ENCODE measurements at places on chromosomes 2 and 18.

DNA sequence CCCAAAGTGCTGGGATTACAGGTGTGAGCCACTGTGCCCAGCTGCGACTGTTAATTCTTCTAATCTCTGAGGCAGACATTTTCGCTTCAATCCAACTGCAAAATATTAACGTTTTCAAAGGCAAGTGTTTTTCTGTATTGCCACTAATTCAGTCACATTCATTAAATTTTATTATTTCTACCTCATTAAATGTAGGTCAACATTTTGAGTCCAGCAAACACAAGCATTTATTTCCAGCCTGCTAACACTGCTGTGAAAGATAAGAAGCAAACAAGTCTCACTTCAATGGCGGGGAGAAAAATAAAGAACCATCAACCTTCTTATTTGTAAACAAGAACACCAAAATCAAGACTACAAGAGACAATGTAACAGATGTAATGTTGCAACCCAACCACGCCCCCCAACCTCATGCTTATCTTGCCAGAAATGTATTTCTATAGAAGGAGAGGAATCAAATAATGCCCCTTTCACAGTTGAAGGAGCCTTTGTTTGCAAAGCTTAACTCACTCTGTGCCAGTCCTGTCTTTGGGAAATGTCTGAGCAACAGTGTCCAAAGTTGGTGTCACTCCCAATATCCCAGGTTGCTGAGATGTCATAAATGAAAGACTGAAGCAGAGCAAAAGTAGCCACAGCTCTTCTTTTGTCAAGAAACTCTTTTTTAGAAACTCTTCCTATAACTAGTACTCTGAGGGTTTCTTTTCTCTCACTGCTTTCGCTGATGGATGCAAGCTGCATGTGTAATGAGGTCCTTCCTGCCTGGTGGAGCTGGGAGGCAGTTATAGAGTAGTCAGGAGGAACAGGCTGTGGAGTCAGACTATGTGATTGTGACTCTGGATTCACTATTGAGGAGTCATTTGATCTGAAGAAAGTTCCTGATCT, 8.6 kb downstream of the DOCK10 start:
- DNase-seq: no peak

DNA sequence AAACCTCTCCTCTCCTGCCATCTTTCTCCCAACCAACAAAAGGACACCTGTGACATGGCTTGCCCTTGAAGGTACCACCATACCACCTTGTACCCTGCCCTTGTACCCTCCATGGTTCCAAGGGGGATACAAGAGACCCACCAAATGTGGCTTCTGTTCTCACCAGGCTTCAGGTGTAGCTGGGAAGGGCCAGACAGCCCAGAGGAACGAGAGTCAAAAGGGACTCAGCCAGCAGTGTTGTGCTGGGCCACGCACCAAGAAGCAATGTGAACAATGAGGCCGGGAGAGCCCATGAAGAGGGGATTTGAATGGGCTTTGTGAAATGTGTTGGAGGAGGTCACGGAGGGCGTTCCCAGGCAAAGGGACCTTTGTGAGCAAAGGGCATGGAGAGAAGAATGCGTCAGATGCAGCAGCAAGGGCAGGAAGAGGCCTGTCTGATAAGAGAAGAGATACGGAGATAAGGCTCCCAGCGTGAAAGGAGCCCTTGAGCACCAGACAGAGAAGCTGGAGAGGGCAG, 48.6 kb downstream of the PLB1 start:
- peak; percentile 43 for DNase-seq

DNA sequence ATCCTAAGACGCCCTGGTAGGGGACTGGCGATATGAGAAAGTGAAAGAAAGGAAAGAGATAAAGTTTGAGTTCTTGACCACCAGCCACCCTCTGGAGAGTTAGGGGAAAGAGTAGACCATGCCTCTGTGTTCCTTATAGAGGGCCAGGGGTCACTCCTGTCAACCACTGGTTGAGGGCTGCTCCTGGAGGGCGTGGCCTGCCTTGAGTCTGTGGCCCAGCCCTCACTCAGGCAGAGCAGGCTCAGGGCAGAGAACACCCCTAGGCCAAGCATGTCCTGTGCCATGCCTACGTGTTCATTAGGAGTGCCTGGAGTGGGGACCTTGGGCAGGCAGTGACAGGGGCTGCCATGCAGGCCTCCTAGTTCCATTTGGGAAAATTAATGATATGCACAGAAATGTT, 161.1 kb upstream of the EPB41L3 start:
- DNase-seq: no peak

- DNase-seq: peak; percentile 5
Measured at GRCh38 chr18:59311631-59312030, 6.8 kb downstream of the CPLX4 start.

DNA sequence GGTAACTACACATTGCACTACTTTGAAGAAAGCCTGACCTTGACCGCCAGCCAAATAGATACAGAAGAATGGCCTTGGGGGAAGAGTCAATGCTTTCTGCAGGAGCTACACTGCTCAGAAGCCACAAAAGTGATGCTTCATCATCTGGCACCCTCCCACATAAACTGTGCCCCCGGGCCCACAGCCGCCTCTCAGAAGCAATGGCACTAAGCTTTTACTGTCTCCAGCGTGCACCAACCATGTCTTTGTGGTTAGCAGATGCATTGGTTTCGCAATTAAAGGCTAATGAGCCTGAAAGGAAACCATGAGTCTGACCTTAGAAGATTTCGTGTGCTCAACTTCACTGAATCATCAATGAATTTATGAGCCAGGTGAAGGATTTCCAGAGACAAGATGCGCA, 209.4 kb upstream of the TRIB2 start:
- DNase-seq: peak; percentile 23

GRCh38 chr2:104685591-104685990, 168.3 kb upstream of the POU3F3 start:
- no peak for DNase-seq

- DNase-seq: no peak
Measured at GRCh38 chr2:234156326-234156725, 105.8 kb downstream of the SPP2 start.

GRCh38 chr18:59833785-59834184, 66.0 kb upstream of the PMAIP1 start:
- DNase-seq: no peak

- DNase-seq: no peak
Measured at GRCh38 chr2:101986376-101986775, 5.4 kb upstream of the IL1R2 start.

DNA sequence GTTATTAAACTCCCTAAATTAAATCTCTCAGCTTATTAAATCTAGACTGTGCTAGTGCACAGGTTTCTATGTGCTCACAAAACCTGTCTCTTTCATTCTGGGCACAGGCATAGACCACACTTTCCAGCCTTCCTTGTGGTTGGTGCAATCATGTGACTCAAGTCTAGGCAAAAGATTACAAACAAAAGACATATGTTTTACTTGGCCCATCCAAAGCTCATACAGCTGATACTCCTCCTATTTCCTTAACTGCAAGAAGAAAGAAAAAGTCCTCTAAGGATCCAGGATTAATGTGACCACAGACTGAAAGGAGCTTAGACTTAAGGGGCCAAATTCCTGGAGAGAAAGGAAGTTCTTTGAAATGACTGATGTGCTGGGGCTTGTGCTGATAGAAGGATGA, 731.3 kb upstream of the RAB6C start:
- DNase-seq: no peak

DNA sequence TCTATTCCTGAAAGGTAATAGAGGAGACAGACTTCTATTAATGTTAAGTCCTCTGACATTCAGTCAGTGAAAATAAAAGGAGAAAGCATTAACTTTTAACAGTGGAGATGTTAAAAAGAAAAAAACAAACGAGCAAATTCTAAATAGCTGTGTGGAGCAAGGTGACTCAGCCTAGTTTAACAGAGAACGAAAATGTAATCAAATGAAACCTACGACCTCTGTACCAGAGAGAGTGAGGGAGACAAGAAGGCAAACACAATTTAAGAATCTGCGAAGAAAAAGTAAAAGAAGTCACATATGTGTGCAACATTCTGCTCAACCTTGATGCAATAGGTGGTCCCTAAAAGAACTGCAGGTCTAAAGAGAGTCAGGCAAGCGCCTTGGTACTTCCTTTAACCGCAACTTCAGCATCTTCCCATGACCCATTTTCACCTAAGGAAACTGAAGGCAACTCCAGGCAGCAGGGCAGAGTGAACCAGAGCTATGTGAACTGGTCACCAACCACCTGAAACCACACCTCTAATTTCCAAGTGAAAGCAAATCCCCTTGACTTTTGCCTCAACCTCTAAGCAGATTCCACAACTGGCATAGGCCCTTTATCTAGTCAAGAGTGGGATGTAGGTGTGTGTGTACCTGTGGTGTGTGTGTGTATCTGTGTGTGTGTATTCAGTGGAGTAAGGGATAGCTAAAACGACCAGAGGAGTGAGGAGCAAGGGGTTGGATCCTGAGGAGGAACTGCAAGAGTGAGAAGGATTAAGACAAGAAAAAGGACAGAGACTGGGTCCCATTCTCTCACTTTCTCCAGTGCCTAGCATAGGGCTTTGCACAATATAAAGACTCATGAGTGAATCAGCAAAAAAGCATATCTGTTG, 43.0 kb downstream of the FIGN start:
- DNase-seq: no peak

GRCh38 chr2:145079641-145080040, 559.7 kb upstream of the ZEB2 start:
- DNase-seq: no peak

GRCh38 chr2:105883911-105884694, 139.4 kb downstream of the NCK2 start:
- no peak for DNase-seq

GRCh38 chr2:63926815-63927214, 85.1 kb downstream of the UGP2 start:
- no peak for DNase-seq

DNA sequence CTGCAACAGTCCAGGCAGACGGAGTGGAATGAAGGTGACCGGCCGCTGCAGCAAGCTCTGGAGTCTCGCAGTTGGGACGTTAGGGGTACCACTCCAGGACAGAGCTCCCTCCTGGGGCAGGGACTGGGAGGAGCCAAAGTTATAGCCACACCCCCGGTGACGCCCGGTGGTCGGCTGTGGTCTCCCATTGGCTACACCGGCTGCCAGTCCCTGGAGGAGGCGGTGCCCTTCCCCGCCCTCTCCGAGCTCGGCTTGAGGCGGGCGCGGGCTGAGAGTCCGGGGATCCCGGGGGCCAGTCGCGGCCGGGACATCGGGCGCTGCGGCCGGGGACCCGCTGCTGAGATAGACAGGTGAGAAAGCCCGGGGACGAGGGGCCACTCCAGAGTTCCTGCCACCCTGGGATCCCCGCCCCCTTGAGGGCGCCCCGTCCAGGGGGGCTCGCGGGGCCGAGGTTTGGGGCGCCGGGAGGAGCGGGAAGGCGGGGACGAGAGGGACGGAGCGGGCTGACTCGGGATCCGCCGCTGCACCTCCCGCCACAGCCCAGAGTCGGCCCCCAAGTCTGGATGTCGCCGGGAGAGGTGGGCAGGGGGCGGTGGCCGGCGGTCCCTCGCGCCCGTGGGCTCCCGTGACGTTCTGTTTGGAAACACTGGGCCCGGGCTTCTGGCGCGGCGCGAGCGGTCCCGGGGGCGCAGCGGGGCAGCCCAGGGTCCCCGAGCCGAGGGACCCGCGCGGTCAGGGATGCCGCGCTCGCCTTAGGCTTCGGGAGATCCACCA, at the start of gene PLEKHH2:
Gene PLEKHH2, plus strand, starts transcription at position 231 of the 774 bp plus-strand sequence. CDS start 7,414 bp downstream, outside the sequence.
- DNase-seq: peak; percentile 92

- DNase-seq: no peak
Measured at GRCh38 chr2:151405376-151405775, 4.3 kb upstream of the RIF1 start.

DNA sequence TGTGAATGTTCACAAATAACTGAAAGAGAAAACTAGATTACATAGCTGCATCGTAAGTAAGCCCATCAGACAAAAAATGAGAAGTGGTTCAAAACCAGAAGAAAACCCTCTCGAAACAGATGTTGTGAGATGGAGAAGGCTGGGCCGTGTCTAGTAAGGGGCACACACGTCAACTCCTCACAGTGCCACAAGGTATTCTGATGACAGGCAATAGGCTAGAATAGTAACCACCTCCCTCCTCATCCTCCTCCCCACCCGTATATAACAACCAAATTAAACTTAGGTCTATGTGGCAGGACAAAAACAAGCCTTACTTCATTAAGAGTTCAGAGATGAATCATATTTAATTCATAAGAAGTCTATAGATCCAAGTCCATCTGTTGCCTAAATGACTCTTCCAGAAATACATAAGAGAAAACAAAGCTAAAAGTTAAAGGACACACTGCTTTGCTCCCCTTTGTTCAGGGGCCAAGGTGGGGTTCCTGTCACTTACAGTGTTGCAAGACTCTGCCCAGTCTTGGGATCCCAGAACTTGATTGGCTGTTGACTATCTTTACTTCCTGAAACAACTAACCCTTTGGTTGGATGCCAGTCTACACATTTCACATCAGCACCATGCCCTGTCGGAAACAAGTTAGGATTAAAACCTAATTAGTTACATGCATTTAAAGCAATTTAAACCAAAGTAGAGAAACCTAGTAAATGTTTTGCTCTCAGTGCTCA, 25.0 kb downstream of the SFT2D3 start:
- no peak for DNase-seq

DNA sequence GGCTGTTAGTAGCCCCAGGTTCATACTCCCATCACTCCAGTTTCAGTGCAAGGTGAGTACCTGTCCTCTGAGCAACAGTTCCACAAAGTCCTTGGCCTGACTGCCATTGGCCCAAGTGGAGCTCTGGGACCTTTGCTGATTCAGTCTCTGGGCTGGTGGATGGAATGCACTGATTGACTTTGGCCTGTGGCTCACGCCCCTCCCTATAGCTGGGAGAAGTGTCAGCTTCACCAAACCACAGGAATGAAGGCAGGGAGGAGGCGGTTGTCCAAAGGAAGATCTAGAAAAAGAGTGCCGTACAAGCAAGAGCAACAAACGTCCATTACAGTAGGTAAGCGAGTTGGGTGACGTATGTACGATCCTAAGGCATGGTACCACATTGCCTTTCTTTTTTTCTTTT, 34.0 kb downstream of the QPCT start:
- peak; percentile 84 for DNase-seq

- no peak for DNase-seq
Measured at GRCh38 chr18:55221622-55222021, 262.4 kb upstream of the CCDC68 start.

DNA sequence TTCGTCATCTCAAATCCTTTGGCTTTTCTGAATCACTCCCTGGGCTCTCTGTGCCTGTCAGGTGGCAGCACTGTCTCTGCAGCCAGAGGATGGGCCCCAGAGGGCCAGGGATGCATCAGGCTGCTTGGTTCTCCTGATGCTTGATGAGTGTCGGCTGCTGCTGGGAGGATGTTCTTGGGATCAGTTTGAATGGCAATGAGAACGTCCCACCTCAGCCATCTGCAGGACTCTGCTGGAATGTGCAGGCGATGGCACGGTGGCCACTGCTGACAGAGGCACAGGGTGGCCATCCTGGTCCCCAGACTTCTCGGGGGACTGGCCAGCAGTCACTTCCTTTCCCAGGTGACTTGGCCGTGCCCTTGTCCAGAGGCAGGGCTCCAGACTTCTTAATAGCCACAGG, 146.0 kb downstream of the FAM210A start:
- DNase-seq: no peak

GRCh38 chr2:210715560-210716082, 159.2 kb downstream of the CPS1 start:
- no peak for DNase-seq

Measured in LoVo (cell line).